Activated CD4-positive, alpha-beta T cell treated with anti-CD3 and anti-CD28 coated beads, Interleukin-2, amount 10 ng/mL, durations not matched to agents 7 days and 5 days (primary cell): ENCODE measurements at places on chromosomes 7 and 10. TPM values are rescaled to one million over a fixed set of nuclear protein-coding genes. Genes with fewer than 3 reads are reported as not detected.

DNA sequence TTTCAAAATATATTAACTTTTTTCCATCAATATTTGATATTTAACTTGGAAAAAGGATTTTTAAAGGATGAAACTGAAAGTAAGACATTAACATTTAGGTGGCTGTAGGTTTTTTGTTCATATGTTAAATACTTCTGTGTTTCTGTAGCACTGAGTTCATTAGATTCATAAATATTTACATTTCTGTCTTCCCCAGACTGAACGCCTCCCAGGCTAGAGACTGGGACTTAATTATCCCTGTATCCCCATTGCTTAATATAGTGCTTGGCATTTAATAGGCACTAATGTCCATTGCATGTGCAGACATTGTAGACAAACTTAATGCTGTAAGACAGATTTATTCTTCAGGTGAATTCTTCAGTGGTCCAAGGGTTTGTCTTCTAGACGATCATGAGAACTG is 7.4 kb downstream of the PTPN12 start:
- DNase-seq: no peak

Gene ATRNL1
- 0.12 TPM for total RNA-seq

Gene CTNNA3
- 0.57 TPM for total RNA-seq

Gene NUTM2A
- total RNA-seq: 0.75 TPM

DNA sequence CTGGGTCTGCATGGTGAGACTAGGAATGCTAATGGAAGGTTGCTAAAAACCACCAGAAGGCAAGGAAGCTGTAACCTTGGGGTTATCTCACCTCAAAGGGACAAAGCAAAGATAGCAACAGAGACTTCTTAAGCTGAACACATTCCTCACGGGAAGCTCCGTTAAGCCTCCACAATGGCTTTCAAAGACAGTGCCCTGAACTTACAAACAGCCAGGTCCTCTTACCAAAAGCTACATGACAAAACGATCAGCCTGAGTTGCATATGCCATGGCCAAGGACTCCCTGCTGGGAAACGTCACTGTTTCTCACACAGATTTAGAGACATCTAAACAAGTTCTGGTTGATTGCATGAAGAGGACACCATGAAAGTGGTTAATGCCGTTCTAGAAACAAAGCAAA is 52.7 kb downstream of the HTR5A start:
- no peak for DNase-seq

DNA sequence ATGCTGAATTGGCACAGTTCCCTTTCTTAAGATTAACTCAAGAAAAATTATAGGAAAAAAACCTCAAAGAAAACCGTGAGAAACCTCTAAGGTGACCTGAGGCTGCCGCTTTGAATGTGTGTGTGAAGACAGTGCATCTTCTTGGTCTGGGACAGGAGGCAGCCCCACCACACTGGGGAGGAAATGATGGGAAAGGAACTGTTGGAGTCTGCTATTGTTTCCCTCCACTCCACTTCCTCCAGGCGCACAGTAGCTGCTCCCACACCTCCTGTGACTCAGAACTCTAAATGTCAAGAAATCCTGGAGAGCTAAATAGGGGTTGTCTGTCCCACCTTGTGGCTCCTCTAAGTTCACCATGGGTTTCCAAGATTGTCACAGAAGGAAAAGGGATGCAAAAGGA is 179.4 kb downstream of the PDE1C start:
- no peak for DNase-seq

Gene CALHM2
- total RNA-seq: 89.6 TPM

DNA sequence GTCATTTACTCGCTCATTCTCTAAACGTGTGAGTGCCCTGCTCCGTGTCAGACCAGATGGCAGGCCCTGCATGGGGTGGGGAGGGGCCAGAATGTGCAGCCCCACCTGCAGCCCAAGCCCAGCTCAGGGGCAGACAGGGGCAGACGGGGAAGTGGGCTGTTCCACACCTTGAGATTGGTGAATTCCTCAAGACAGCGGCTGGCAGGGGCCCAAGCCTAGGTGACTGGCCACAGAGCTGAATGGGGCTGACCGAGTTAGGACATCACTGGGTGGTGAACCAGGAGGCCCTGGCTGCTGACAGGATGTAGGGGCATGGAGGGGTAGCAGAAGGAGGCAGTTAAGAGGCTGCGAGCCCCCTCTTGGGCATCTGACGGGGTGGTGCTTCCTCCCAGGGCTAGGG is 79.1 kb downstream of the MGMT start:
- no peak for DNase-seq

- DNase-seq: no peak
These were observed 106.3 kb downstream of the SLIT1 start for GRCh38 chr10:97079448-97079847.

Gene NKX2-3
- not detected for total RNA-seq

Gene KAZALD1
- 0.27 TPM for total RNA-seq

GRCh38 chr7:16670021-16670420 is 24.0 kb downstream of the BZW2 start:
- no peak for DNase-seq

Gene REEP3
- total RNA-seq: 20.0 TPM

DNA sequence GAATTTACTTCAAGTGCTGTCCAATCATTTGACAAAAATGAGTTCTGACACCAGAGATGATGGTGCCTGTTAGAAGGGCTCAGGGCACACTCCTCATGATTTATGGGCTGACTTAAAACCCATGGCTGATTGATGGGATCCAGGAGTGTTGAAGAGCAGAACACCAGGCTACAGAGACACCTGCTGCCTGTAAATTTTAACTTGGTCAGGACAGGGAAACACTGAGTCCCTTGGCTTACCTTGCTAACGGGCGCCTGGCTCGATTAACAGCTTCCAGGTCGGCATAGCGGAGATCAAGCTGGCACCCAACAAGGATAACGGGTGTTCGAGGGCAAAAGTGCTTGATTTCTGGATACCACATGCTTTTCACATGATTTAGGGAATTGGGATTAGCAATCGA is 51.4 kb downstream of the RHOBTB1 start:
- no peak for DNase-seq

Gene RBP3
- not detected for total RNA-seq

- no peak for DNase-seq
These were observed at the start of gene RPA3 for GRCh38 chr7:7718492-7718891. RPA3 (minus strand) TSS chr7:7718607; CDS start chr7:7640418, 78,189 bp downstream.

Gene FBXO24
- total RNA-seq: 1.3 TPM

DNA sequence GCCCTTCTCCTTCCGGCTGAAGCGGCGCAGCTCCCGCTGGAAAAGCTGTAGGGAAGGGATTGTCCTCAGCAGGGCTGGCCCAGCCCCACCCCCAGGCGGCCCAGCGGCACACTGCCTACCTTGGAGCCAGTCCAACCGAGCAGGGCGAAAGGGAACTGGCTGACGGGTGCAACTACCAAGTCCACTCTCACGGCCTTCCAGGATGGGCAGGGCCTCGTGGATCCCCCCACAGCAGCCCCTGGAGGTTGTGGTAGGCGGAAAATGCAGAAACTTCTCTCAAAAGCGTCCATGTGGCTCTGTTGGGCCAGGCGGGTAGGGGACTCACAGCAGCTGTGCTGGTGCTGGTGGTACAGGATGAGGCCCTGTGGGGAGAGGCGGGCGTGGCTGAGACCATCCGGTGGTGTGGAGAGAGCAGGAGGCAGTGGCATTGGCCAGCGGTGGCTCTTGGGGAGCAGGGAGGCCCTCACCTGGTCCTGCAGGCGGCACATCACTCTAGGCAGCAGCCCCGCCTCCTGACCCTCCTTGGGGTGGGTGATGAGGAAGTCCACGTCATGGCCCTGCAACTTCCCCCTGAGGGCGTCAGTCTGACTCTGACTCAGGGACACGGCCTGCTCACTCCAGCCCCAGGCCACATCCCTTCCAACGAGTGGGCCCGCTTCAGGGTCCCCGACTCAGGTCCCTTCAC is 8.4 kb upstream of the PGAM2 start:
- no peak for DNase-seq

DNA sequence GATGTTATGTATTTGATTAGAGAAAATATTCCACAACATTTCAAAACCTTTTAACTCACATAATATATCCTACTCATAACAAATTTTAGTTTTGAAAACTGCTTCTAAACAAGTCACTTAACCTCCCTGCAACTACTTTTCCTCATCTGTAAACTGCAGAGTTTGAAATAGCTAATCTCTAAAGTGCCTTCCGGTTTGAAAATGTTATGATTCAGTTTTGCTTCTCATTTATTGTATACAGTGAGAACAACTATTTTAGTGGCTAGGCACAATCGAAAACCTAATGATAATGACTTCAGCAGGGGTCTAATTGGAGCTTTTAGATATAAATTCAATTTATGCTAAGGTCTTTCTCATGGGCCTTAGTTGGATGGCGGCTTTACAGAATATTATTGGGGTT is 30.7 kb upstream of the TEX47 start:
- no peak for DNase-seq

GRCh38 chr7:129163875-129164544 is 19.5 kb downstream of the TSPAN33 start:
- peak; percentile 34 for DNase-seq

DNA sequence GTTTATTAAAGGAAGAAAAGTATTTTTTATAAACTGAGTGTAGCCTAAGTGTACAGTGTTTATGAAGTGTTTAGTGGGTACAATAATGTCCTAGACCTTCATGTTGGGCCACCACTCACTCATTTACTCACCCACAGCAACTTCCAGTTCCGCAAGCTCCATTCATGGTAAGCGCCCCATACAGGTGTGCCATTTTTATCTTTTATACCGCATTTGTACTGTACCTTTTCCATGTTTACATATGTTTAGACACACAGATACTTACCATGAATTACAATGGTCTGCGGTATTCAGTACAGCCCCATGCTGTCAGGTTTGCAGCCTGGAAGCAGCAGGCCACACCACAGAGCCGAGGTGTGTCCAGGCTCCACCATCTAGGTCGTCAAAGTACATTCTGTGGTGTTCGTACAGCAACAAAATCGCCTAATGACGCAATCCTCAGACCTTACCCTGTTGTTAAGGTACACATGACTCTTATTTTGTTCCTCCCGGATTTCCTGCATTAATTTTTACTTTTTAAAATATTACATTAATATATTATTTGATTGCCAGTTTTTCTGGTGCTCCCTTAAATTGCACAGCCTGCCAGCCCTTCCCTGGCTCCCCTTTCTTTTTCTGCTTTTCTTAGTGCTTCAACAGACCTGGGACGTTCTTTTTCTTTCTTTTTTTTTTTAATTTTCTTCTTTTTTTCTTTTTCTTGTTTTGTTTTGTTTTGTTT is 881 bp upstream of the SSBP1 start:
- no peak for DNase-seq

- no peak for DNase-seq
These were observed 1094.4 kb downstream of the NRG3 start for GRCh38 chr10:82969405-82969804.

Gene CTAGE4
- total RNA-seq: 1.4 TPM

DNA sequence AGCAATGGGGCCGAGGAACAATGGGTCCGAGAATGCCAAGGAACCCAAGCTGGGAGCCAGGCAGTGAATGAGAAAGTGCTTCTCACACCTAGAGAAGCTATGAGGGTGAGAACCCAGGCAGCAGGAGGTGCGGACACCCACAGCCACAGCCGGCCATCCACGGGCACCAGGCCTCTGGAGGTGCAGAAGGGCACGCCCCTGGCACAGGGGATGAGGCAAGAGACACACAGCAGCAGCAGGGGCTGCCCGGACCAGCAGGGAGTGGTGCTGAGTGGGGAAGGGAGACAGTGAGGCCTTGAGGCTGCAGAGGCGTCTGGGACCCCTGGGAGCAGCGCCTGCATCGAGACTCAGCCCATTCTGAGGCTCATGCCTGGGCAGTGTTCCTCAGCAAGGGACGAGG is 135.3 kb downstream of the MAD1L1 start:
- DNase-seq: no peak

DNA sequence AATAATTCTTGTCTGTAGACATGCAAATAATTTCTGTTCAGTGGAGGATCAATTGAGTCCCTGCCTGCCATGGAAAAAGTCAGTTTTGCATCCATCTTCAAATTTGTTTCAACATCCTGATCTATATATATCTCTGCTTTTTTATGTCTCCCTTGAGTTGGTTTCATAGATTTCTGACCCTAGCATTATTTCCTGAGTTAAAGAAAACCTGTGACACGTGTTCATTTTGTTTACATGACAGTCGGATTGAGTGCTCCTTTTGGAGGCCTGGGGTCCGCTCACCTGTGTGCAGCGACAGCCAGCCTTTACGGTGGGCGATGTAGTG is 674 bp downstream of the MRPS24 start:
- no peak for DNase-seq

- no peak for DNase-seq
These were observed 142.8 kb downstream of the DGKB start for GRCh38 chr7:14759785-14760184.
